ENCODE measurements at places on chromosomes 1 and 21.

DNA sequence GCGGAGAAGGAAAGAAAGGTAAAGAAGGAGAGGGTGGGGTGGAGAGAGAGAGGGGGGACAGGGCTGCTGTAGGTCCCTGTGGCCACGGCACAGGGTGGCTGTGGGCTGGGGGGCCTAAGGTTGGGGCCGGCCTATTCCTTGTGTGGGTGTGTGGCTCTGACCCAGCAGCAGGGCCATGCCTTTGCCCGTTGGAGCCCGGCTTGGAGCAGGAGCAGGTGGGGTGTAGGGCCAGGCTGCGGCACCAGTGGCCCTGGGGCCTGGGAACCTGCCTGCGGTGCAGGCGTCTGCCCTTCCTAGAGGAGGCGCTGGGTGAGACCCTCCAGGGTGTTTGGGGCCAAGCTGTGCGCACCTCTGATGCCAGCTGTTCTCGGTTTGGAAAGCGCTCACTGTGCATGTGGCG is 19.7 kb upstream of the SUMO3 start:
- DNase-seq: no peak

DNA sequence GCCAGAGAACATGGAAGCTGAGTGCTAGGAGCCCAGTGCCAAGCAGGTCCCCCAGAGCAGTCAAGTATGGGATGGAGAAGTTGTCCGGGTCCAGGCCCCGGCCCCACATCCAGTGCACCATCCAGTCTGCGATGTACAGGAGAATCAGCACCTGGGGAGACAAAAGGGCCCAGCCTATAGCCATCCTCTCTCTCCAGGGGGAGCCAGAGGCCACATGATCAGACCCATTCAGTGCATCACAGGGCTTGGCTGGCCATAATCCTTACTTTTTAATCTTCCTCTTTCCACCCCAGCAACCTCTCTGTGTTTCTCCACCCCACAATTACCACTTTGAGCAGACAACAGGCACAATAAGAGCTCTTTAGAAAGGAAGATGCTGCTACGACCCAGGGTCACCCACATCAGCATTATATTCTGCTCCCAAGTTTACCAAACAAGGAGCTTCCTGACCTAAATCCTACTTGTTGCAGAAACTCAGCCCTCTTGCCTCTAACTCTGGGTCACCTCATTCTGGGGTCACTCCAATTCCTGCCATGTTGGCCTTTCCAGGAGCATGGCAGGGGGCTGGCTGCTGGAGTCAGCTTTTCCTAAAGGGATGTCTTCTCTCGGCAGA is 16.4 kb upstream of the RAB29 start:
- DNase-seq: peak; percentile 24

DNA sequence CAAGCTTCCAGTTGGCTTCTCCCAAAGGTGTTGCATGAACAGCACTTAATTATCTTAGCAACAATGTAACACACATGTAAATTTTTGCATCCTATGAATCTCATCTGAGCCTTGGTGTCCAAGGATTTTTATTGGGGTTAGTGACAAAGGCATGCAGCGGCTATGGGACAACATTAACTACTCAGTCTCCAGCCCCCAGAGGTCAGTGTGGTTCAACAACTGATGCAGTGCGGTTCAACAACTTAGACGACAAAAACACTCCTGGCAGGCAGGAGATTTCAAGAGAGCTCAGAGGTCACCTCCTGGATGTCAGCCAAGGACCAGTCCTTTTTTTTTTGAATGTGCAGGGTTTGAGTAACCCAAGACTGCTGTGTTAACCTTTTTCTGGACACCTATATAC is 77.5 kb upstream of the HMCN1 start:
- no peak for DNase-seq

DNA sequence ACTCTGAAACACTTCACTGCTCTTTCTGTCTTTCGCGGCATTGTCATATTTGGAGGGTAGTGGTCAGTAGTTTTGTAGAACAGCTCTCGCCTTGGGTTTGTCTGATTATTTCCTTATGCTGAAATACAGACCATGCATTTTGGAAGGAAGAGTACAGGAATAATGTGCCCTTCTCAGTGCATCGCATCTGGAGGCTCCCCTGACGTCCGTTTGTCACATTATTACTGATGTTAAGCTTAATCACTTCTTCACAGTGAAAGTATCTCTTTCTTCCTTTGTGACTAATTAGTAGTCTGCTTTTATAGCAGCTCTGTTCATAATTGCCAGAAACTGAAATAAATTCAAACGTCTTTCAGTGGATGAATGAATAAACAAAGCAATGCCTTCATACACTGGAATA is 85.7 kb upstream of the CXADR start:
- no peak for DNase-seq

DNA sequence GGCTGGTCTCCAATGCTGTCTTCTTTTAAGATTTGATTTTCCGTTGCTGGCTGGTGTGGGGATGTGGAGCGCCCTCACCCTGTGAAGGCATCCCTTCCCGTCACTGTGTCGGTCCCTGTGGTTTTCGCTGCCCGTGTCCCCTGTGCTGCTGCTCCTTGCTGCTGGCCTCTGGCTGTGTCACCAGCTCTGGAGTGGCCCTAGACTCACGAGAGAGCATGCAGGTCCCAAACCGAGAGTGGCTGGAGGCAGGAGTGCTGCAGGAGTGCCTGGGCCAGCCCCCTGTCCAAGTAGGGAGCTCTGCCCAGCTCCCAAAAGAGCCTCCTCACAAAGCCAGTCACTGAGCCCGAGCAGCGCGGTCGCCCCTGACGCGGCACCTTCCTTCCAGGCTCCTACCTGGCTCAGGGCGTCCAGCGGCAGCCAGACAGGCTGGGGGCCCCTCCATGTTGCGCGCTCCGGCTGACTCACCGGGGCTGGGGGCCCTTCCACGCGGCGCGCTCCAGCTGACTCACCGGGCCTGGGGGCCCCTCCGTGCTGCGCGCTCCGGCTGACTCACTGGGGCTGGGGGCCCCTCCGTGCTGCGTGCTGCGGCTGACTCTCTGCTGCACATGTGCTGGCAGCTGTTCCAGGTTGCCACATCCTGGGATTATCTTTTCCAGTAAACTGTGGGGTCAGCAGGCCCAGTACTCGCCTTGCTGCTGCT is 106.7 kb upstream of the COL6A1 start:
- DNase-seq: no peak

DNA sequence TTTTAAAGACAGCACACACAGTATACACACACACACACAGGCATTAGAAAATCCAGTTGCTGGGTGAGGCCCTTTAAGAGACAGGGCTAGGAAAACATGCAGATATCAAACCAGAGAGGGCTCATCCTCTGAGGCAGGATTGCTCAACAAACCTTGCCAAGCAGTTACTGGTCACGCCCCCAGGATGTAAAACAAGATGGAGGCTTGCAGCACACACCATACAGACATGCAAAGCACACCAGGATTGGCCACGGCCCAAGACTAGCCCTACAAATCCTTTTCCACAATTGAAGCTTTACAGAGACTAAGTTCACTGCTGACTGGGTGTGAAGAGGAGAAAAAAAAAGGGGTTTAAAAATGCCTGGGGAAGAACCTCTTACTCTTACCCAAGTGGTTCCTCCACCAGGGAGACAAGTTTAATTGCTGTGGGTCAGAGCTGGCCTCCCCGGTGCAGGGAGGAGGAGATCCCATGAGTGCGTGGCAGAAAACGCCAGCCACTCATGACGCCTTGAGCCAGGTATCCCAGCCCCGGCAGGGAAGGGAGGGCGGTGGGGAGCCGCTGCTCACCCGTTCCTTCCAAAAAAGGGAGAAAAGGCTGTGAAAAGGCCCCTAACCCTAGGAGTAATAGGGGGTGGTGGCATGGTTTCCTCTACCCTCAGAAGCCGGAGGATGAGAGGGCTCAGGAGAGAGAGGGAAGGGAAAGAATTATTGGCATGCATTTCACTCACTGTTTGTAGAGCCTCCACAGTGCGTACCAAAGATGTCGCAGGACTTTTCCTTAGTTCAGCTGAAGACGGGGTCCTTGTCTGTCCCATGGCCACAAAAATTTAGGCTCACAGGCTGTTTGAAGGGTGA is 594.6 kb upstream of the ZP4 start:
- DNase-seq: no peak

DNA sequence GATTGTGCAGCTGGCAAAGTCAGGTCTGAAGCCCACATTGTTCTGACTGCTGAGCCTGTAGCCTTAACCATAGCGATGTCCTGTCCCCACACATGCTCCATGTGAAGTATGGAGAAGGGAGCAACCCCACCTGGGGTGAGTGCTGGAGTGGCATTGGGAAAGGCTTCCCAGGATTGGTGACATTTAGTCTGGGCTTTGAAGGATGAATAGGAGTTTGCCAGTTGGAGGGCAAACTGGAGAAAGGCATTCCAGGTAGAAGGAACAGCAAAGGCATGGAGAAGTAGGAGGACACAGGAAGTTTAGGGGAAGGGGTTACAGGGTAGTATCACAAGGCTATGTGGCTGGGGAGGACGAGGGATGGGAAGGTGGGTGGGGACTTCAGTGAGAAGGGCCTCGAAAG is 7.3 kb upstream of the LDLRAP1 start:
- DNase-seq: no peak

- DNase-seq: peak; percentile 52
Observed at GRCh38 chr1:225962440-225962975, 21.5 kb upstream of the LEFTY2 start.

DNA sequence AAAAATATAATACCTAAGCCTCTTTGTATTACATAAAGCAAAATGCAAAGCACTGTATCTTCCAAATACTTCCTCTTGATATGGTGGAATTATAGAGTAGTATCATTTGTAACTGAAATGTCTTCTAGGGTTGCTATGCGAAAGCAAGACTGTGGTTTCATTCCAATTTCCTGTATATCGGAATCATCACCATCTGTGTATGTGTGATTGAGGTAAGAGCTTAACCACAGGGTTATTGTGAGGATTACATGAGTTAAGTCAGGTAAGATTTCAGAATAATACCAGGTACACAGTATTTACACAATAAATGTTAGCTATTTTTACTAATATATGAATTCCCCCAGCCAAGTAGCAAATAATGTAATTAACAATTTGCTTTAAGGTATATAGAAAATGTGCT is 24.7 kb downstream of the CD53 start:
- DNase-seq: no peak

GRCh38 chr1:86846164-86846647 is 67.7 kb downstream of the SELENOF start:
- DNase-seq: no peak

DNA sequence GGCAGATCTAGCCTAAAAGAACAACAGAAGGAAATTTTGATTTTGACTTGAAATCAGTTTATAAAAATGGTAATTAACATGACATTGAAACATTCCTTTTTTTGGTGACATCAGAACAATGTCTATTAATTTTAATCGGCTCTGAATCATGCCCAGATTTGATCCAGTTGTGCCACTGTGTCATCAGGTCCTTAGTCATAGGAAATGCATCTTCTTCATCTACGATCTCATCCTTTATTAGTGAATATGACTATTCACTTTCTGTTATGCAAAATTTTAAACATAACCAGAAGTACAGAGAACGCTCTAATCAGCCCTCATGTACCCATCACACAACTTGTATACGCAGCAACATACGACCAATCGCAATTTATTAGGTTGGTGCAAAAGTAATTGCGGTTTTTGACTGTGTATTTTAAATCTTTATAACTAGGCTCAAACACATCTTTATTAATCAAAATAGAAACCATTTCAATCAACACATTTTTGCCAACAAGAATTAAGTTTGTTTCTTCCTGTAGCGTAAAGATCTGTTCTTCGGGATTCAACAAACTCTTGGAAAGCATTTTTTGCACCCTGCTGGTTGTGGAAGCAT is 40.3 kb upstream of the TLR5 start:
- no peak for DNase-seq
